Midbrain (tissue), 1 donor: ENCODE measurements at places on chromosomes 16 and 17.

DNA sequence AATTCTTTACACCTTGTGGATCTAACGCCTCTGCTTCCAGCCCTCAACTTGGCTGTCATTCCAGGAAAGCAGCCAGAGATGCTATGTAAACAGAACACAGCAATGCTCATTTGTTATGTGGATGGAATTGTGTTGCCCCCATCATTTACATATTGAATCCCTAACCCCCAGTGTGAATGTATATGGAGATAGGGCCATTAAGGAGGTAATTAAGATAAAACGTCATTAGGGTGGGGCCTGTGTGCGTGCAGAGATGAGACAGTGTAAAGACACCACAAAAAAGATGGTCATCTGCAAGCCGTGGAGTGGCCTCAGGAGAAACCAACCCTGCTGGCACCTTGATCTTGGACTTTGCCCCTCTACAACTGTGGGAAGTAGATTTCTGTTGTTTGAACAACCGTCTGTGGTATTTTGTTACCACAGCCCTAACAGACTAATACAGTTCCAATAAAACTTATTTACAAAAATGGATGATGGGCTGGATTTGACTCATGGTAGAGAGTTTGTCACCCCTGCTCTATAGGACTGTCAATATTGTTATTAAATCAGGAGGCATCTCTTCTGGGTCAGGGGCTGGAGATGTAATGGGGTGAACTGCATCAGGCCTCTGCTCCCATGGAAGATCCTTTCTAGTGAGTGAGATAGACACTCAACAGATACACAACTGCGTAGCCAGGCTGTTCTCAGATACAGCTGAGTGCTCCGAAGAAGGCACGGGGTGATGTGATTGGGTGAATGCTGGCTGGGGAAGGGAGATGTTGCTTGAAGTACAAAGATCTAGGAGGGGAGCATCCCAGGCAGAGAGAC, 339.0 kb downstream of the SNX29 start:
- DNase-seq: no peak

DNA sequence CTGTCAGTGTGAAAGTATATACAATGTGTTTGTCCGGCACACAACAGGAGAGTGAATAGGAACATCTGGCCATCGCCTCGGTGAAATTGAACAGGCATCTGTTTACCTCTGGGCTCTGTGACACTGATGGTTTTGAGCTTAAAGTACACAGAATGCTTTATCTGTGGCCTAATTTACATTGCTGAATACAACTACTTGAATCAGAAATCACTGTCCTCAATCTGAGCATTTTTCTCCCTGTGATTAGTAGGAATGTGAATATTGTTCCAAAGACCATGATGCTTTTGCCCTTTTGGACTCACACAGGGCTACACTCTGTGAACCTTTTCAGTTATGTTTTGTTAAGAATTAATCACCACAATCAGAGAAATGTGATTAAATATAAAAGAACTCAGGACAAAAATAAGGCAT, 323.0 kb upstream of the TBX2 start:
- no peak for DNase-seq

GRCh38 chr17:75067856-75068255, 19.9 kb upstream of the SLC16A5 start:
- no peak for DNase-seq

DNA sequence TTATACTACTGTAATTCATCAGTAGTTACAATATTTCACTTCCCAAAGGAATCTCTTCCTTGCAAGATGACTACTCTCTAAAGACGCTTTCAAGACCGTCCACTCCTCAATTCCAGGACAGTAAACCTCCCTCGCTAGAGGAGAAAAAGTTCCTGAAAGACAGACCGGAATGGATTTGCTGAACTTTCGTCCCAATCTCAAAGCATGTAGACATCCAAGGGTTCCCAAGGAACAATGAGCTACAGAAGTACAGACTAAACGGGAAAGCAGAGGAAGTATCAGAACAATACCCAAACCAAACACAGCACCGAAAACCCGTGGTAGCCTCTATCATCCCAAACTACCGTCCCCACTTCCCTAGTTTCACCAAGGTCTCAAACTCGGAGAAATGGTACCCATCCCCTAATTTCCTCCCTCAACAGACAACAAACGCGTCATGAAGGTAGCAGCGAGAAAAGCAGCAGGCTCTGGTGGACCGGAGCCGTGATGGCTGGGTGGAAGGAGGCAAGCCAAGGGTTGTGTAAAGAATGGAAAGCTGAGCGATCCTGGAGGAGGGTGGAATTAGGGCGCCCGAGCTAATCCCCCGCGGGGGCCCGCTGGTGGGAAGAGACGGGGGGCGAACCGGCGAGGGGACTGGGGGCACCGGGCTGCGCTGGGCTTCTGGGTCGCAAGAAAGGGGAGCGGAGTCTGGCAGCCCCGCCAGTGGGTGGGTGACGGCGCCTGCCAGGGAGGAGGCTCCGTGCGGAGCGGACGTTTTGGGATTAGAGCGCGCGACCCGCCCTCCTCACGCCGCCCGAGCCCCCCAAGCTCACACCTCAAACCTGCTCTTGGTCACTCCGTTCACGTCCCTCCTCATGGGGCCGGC, 647 bp downstream of the FBXL20 start:
- DNase-seq: no peak

DNA sequence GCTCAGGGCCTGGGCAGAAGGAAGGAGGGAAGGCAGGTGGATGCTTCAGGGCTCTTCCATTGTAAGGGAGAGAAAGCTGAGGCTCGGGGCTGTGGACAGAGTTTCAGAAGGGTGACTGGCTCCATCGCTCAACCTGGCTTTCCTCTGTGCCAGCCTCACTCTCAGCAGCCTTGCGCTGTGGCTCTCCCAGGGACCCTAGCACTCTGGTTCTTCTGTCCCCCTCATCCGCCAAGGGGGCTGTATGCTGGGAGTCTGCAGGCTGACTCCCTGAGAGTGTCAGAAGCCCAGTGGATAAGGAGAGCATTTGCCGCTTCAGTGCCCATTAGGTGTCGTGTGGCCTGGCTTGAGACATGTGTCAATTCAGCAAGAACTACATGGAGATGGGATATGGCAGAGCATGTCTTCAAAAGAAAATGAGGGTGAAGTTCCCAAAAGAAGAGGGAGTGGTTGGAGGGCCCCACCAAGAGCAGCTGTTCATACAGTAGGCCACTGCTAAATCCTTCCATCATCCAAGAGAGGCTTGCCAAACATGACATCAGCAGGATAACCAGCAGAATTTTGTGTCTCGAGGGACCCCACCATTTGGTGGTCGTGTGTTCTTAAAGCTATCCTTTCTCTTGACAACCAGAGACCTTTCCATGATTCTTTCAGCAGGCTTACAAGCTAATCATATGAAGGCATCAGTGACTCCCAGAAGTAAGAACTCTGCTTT, 148.2 kb downstream of the IRX5 start:
- no peak for DNase-seq

DNA sequence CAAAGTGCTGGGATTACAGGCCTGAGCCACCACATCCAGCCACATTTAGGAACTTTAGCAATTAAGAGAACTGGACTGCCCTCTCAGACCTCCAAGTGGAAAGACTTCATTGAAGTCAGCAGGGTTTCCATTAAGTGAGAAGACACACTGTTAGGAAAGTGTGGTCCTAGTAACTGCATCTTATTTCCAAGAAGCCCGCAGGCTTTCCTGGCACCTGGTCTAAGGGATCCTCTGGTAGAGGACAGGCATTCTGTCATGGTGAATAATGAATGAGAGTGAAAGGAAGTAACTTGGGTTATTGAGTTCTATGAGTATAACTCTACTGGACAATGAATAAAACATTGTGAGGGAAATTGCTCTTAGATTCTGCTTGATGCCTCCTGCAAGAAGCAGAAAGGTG, 14.1 kb downstream of the C17orf75 start:
- no peak for DNase-seq
